ENCODE measurements at places on chromosomes 4 and X.

DNA sequence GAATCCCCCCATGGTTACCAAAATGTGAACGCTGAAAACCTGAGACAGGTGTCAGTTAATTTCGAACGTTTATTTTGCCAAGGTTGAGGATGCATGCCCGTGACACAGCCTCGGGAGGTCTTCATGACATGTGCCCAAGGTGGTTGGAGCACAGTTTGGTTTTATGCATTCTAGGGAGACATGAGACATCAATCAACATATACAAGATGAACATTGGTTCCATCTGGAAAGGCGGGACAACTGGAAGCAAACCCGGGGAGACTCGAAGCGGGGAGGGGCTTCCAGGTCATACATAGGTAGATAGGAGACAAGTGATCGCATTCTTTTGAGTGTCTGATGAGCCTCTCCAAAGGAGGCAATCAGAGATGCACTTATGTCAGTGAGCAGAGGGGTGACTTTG lies 11.0 kb upstream of the SH3BP2 start:
- no peak for DNase-seq

- no peak for DNase-seq
These were observed 56.1 kb upstream of the CCDC149 start for GRCh38 chr4:24968992-24969391.

DNA sequence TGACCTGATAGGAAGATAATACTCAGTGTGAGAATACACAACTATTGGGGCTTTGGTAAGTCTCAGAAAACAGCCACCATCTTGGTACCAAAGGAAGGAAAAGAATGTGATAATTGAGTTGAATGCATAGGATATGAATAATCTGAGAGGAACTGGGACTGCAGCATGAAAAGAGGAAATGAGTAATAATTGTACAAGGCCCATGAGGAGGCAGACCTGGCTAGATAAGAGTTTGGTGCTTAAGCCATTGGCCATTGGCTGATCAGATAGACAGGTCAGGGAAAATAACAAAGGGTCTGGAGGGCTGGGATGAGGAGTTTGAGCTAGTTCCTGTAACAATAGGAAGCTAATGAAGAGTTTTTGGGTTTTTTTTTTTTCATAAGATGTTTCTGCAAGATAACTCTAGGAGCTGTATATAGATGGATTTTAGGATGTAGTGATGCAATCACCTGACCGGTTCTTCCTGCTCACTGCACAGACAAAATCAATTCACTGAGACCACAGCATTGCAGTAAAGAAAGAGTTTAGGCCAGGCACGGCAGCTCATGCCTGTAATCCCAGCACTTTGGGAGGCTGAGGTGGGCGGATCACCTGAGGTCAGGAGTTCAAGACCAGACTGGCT lies 5.3 kb upstream of the TRMT2B start:
- no peak for DNase-seq

DNA sequence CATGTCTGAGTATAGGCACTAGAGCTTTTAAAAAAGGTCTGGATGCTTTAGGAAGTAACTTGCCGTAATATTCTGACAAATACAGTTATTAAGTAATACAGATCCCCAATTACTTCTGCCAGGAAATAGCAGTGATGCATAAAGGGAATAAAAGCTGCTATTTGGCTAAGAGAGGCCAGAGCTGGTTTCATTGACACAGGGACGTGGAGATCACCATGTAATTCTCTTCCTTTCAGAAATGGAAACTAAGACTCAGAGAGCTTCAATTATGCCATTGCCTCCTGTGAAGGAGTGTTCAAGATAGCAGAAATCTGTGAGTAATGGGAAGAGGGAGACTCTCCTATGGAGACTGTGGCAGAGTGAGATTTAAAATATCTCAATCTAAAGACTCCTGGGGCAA lies 238.1 kb downstream of the SLITRK2 start:
- DNase-seq: no peak

DNA sequence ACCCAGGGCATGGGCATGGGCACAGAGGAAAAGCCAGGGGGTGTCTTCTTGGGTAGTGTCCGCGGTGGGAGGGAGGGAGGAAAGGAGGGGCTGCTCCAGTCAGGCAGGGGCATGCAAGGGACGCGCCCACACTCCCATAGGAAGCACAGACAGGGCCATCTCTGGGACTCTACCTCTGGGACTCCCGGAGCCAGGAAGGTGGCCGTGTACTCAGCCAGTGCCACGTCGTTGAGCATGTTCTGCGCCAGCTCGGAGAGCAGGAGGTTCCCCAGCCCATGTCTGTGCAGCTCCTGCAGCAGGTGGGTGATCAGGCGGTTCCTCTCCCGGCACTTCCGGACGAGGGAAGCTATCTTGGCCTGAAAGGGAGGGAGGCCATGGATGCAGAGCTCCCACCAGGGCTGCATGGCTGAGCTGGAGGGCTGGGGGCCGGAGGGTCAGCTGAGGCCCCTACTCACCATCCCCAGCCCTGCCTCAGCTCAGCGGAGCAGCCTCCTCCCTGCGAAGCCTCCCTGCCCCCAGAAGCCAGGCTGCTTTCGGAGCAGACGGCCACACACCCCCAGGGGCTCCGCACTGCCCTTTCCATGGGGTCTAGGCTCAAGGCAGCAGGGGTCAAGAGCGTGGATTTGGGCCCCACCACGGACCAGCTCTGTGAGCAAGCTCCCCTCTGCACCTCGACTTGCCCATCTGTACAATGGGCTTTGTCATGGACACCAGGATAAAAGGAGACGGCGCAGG lies 44.6 kb downstream of the C4orf50 start:
- no peak for DNase-seq

GRCh38 chr4:107793996-107794395 lies 30.7 kb upstream of the SGMS2 start:
- DNase-seq: no peak

Data from globus pallidus (tissue), 1 donor.